Stimulated activated naive CD4-positive, alpha-beta T cell treated with Interleukin-2 at 50 U/mL for 16 hours (primary cell): ENCODE measurements at places on chromosomes 1 and 21.

DNA sequence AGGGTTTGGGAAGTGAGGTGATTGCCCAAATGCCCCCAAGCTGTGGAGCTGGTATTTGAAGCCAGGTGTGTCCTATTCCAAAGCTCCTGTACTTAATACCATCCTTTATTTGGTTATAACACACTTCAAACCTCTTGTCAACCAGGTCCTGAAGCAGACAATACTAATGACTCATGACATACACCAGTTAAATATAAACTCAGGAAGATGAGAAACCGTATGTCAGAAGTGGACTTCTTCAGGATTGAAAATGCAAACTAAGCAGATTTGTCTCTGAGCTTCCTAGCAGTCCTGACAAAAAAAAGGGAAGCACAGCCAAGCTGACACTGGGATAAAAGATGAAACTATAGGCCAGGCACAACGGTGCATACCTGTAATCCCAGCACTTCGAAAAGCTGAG lies 70.6 kb downstream of the ALPL start:
- no peak for DNase-seq

DNA sequence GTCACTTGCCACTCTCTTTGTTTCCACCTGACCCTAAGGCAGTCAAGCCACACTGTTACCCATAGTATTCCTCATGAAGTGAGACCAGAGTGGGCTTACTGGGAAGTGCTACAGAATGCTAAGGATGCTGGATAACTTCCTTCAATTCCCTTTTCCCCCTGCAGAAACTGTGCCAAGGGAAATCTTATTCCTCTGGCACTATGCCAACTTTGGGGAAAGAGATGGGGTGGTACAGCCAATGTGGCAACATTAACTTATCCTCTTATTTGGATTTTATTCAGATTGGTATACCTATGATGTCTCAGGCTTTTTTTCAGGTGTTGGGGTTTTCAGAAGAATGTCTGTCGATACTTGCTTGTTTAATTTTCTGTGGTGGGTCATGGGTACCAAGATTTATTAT lies 599.4 kb upstream of the PBX1 start:
- no peak for DNase-seq

GRCh38 chr1:168216171-168216570 lies 9.6 kb upstream of the SFT2D2 start:
- DNase-seq, result no peak

- DNase-seq, result no peak
Observed at GRCh38 chr1:56780128-56780750, 39.0 kb downstream of the FYB2 start.

- no peak for DNase-seq
Observed at GRCh38 chr1:115300087-115300876, 37.8 kb downstream of the NGF start.

GRCh38 chr1:153857505-153857904 lies 65.3 kb downstream of the GATAD2B start:
- no peak for DNase-seq

DNA sequence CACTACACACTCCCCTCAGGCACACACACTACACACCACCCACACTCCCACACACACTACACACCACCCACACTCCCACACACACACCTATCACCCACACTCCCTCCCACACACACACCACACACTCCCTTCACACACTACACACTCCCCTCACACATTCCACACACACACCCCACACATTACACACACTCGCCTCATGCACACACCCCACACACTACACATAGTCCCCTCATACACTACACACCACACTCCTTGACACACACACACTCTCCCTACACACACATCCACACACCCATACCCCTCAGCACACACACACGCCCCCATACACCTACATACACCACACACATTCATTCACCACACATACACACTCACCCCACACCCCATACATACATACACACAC lies 31.0 kb upstream of the SELENON start:
- no peak for DNase-seq

GRCh38 chr1:119713039-119713748 lies 1.5 kb downstream of the PHGDH start:
- no peak for DNase-seq
